ENCODE measurements at places on chromosomes 5 and 9. TPM values are rescaled to one million over a fixed set of nuclear protein-coding genes. Genes with fewer than 3 reads are reported as not detected.

NR5A1 gene
- total RNA-seq, result 0.21 TPM

ACOT12 gene
- total RNA-seq, result not detected

TMED7 gene
- 104 TPM for total RNA-seq

PCDHB4 gene
- total RNA-seq, result 2.7 TPM

DNA sequence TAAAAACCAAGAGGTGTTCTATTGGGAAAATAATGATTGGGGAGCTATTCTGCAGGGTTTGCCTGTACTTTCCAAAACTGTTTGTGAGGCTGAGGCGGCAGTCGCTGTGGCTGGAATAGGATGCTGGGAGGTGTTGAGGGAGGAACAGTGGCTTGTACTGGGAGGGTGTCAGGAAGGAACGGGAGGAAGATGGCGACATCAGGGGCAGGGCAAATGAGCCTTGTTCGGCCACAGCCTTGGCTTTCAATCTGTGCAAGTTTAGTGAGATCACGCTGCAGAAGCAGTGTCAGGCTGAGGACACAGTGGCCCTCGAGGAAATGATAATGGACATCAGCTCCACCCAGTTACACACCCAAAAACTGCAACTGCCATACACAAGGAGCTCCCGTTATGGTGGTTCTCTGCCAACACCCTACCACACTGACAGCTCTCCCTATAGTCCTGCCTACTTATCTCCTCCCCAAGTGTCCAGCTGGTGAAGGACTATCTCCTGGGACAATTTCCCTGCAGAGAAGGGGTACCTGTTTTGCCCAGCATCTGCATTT is 27.3 kb downstream of the KIF2A start:
- no peak for DNase-seq

ANKRD55 gene
- total RNA-seq, result not detected

CARTPT gene
- total RNA-seq, result not detected

DNA sequence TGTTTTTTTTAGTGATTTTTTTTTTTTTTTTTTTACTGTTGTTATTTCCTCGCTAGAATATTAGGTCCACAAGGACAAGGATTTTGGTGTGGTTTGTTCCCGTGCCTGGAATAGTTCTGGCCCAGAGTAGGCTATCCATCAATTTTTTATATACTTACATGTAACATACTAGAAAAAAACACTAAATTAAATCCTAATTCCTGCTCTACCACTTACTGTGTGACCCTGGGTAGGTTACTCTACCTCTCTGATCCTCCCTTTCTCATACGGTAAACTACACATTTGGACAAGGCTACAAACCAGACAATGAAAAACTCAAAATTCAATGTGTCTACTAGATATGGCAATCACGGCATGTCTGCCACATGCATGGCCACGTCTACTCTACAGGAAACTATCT is 141.3 kb upstream of the ABCA1 start:
- DNase-seq, result no peak

DNA sequence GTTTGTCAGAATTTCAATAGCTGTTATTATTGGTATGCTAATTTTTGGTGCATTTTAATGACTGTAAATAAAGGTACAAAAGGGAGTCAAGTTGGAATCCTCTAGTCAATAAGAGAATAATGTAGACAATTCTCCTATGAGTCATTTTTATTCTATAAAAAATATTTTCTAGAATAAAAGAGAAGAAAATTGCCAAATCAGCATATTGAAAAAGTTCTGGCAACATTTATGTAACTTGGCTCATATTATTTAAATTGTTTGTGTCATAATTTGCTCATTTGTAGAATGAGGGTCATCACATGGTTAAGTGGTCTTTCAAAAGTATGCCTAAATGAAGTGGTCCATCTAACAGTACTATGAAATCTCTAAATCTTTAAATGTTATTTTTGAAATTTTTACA is 1719.8 kb upstream of the WWC1 start:
- DNase-seq, result no peak

DNA sequence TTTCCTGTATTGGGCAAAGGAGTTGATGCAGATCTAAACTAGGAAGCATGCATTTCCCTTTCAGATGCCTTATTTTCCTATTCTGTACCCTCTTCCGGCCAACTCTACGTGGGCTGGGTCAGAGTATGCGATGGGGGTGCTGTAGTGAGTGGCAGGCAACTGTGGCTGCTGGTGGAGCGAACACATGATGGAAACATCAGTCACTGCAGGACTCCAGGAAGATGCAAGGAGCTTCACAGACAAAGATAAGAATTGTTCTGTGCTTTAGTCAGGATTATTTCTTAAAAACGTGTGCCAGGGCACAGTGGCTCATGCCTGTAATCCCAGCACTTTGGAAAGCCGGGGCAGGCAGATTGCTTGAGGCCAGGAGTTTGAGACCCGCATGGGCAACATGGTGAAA is 75.1 kb downstream of the PSAT1 start:
- DNase-seq, result no peak

SLC6A7 gene
- total RNA-seq, result not detected

DNA sequence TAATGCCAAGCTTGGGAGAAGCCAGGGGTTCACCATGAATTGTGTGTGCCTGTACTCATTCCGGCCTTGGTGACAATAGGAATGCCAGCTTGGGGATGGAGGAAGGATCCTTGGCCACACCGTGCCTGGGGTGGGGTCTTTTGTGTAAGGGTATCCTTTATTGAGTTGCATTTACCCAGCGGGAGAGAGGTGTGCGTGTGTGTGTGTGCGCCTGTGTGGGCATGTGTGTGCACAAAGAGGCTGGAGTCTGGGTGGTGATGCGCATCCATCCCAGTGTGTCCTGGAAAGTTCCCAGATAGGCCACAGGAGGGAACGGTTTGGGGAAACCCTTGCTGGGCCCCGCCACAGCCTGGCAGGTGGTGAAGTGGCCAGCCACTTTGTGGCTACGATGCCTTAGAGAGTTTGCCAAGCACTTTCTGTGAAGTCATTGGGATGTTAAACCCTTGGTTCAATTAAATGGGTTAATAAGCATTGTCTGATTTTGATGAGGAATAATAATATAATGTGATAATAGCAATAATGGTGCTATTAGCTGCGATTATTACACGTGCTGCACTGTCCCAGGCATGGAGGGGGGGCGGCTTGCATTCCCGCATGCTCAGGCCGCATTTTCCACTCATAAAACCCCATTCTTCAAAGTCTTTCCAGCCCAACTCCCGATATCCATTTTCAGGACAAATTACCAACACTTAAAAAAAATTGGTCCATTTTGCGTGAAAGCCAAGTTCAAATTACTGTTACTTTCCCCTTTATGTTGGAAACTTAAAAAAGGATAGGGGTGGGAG is 13.7 kb downstream of the PITX1 start:
- no peak for DNase-seq

Measured in GM23338 (cell line).